ENCODE measurements at places on chromosomes 1 and 21.

- DNase-seq: no peak
Measured at GRCh38 chr1:222347627-222348026, 200.3 kb downstream of the HHIPL2 start.

DNA sequence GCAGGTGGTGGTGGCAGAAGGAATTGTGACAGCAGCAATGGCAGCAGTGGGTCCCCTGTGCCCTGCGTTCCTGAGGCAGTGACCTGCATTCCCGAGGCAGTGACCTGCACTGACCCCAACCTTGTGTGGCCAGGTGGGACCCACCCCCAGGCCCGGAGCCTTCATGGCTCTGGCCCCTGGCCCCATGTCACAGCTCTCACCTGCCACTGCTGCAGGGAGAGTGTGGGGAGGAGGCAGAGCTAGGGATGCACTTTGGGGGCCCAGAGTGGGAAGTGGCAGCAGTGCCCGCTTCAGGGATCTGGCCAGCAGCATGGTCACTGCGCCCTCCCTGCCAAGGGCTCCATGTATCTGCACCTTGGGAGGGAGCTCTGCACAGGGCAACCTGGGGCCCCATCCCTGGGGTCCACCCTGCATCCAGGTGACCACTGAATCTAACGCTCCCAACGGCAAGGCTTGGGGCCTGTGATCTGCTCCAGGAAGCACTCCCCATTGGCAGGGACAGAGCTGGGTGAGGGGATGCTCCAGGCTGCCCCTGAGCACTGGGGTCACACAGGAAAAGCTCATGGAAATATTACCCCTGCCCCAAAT lies 618.6 kb downstream of the RWDD3 start:
- no peak for DNase-seq

DNA sequence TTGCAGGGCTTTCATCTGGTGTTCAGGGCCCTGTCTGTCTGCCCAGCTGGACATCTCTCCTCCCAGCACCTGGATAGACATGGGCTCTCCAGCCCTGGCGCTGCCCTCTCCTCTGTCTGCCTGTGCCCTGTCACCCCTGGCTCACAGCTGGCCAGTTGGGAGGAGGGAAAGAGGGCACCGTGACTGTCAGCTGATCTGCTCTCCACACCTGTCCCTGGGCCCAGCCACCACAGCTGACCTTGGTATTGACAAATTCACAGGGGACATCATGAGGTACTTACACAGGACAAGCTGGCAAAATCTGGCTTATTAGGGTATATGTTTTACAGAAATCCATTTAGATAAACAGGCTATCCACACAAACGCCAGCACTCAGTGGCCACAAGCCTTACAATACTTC lies 8.3 kb downstream of the TNR start:
- no peak for DNase-seq

- DNase-seq: no peak
Measured at GRCh38 chr1:231194843-231195516, 33.1 kb downstream of the TRIM67 start.

- DNase-seq: no peak
Measured at GRCh38 chr1:31910933-31911332, 27.2 kb downstream of the PTP4A2 start.

- DNase-seq: no peak
Measured at GRCh38 chr1:226371866-226372490, 35.9 kb downstream of the PARP1 start.

- DNase-seq: no peak
Measured at GRCh38 chr1:238248356-238248755, 357.6 kb upstream of the ZP4 start.

GRCh38 chr1:205286335-205286950 lies 35.1 kb downstream of the NUAK2 start:
- peak; percentile 59 for DNase-seq

DNA sequence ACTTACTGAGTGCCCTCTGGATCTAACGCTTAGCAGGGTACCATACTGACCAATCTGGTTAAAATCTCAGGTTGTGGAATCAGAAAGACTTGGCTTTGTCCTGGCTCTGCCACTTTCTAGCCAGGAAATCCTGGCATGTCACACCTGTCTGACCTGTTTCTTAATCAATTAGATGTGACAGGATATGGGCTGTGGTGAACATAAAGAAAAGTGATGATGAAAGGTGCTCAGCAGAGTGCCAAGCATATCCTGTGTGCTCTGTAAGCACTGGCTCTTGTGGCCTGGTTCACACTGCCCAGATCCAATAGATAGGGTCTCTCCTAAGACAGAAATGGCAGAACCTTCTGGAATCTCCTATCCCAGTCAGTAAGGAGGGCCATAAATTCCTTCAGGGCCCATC lies 53.9 kb downstream of the PHC2 start:
- DNase-seq: no peak

DNA sequence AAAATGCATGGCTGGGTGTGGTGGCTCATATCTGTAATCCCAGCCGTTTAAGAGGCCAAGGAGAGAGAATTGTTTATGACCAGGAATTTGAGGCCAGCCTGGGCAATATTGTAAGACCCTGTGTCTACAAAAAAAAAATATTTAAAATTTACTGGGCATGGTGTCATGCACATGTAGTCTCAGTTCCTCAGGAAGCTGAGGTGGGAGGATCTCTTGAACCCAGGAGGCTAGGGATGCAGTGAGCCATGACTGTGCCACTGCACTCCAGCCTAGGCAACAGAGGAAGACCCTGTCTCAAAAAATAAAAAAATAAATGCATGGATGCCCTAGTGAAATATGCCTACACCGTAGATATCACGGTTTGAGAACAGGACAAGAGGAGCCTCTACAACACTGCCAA lies 1331.2 kb upstream of the B3GALT2 start:
- no peak for DNase-seq

DNA sequence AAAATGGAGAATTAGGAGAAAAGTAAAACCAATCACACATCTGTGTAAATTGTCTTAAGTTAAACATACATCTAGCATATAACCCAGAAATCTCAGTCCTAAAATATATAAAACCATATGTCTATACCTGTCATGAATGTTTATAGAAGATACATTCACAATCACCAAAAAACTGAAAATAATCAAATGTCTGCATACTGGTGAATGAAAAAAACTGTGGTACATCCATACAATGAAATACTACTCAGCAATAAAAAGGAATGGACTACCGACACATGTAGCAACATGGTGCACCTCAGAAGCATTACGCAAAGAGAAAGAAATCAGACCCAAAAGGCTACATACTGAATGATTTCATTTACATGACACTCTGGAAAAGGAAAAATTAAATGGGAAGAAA lies 47.7 kb upstream of the SEC16B start:
- DNase-seq: no peak

DNA sequence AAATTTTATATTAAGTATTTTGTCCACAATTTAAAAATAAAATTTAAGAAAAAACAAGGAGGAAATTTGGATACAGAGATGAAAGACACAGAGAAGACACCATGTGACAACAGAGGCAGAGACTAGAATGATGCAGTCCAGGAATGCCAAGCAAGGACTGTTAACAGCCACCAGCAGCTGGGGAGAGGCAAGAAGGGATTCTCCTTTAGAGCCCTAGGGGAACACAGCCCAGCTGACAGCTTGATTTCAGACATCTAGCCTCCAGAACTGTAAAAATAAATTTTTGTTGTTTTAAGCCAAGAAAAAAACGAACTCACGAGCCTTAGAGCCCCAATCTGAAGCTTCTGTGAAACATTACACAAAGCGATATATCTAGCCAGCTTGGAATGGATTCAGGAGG lies 198.5 kb downstream of the ZNF648 start:
- DNase-seq: no peak

- no peak for DNase-seq
Measured at GRCh38 chr1:26419494-26419893, 8.9 kb downstream of the LIN28A start.

DNA sequence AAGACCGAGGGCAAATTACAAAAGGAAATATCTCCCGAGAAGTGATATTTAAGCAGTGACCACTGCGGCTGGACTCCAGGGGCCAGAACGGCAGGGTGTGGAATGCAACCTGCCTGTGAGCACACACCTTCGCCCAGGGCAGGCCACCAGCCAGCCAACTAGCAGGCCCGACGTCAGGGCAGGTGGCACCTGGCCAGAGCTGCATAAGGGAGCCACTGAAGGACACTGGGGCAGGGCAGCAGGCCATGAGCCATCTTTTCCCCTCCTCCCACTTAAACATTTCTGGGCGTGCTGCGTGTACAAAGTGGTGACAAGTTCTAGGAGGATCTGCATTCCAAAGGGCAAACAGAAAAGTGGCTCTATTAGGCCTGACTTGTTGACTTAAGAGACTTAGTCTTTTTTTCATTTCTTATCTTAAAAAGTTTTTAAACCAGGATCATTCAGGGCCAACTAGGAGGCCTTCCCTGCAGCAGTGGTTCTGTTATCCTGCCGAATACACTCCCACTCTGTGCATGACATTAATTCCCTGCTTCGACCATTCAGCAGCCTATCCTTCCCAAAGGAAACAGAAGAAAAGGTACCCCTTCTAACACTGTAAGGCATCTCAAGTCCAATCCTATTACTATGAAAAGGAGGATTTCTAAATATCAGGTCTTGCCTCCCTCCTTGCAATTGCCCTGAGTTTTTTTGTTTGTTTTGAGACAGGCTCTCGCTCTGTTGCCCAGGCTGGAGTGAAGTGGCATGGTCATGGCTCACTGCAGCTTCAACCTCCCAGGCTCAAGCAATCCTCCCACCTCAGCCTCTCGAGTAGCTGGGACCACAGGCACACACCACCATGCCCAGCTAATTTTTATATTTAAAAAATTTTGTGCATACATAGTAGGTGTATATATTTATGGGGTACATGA lies 96.3 kb downstream of the BCAR3 start:
- no peak for DNase-seq

DNA sequence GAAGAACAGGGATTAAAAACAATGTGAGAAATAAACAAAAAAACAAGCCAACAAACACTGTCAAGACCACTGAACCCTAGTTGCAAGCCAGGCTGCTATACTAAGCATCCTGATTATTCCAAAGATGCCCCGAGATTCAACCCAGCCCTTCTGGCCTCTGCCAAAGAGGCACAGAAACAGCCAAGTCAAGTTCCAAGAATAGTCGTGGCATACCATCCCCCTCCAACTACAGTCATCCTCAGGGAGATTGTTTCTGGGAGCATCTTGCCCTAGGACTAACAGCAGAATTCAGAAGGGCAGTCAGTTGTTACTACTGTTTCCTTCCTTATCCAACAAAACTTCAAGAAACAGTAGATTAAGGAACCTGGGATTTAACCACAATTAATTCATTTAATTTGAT lies 52.3 kb downstream of the ABL2 start:
- DNase-seq: no peak

- no peak for DNase-seq
Measured at GRCh38 chr1:147611586-147611985, 58.7 kb downstream of the ACP6 start.

DNA sequence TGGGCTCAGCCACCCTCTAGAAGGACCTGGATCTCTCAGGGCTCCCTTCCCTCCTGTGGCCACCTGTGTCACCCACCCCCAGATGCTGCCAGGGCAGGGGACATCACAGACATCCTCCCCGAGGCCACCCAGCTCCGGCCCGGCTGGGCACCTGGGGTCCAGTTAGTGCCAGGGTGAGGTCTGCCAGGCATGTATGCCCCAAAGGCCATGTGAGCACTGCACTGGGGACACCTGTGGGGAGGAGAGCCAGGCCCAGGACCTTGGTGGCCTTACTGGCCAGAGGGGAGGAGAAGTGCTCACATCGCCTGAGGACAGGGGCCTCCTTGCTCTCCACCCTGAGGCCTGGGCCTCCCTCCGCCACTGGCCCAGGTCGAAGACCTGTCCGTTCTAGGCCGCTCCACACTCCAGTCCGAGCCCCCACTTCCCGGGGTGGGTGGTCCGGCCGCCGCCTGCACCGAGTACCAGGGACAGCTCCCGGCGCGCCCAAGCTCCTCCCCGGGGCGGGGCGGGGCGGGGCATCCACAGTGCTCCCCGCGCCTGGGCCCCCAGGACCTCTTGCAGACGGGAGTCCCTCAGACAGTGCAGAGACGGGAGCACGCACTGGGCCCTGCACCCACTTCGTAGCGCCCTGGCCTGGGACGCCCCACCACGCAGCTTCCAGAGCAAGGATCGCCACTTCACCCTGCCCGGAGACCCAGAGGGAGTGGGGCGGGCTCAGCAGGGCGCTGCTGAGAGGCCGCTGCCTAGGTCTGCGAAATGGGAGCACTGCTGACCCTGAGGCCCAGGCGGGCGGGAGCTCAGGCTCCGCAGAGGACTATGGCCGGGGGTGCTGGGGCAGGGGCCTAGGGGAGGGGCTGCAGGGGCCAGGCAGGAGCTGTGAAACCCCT lies 34.3 kb upstream of the CCDC27 start:
- no peak for DNase-seq

DNA sequence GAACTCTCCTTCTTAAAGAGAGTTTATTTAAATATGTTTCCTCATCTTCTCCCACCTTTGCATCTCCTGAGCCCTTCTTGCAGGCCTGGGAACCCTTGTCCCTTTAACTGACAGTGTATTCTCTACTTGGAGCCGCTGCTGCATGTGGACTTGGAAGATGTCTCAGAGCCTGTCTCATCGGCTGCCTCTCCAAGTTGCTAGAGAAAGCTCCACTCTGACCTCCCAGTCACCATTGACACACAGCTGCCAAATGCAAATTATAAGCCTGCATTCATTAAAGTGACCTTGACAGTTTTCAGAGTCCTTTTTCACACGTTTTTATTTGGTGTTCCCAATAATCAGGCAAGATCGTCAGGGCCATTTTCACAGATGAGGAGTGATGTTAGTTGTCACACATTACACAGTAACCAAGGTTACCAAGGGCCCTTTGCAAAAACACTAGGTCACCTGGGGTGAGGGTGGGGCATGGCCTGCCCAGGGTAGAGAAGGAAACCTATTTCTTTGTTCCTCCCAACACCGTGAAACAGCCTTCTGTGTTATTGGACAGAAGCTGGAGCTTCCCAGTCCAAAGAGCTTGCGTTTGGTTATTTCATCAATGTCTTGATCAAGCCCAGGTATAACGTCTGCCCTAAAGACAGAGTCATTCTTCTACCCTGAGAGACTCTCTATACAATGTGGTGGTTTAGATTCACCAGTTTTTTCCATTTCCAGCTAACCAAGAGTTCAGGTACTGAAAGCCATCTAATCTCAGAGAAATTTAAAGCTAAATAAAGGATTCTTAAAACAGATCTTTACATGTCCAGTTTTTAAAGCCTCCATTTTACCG lies 164.1 kb downstream of the GALNT2 start:
- DNase-seq: no peak
